Esophagus (tissue), 2 donors: ENCODE measurements at places on chromosomes 2 and 18. TPM values are rescaled to one million over a fixed set of nuclear protein-coding genes. Genes with fewer than 3 reads are reported as not detected.

Gene RAB31
- 10.7 TPM for polyA plus RNA-seq

Gene CABYR
- polyA plus RNA-seq = 0.67 TPM

Gene MYOM1
- polyA plus RNA-seq = 1.7 TPM

Gene CRYGC
- polyA plus RNA-seq = not detected

Gene CKAP2L
- 3.5 TPM for polyA plus RNA-seq

Gene MTCL1
- polyA plus RNA-seq = 6.5 TPM

Gene SOX11
- polyA plus RNA-seq = not detected

Gene SCG2
- polyA plus RNA-seq = 0.09 TPM

Gene EPB41L5
- 4.1 TPM for polyA plus RNA-seq

Gene SLC16A14
- 2.0 TPM for polyA plus RNA-seq

Gene CFLAR
- polyA plus RNA-seq = 58.5 TPM

Gene UXS1
- polyA plus RNA-seq = 12.0 TPM

Gene LGALSL
- polyA plus RNA-seq = 21.4 TPM

Gene NAGK
- 374 TPM for polyA plus RNA-seq

Gene MYCN
- 0.49 TPM for polyA plus RNA-seq

Gene AKAIN1
- polyA plus RNA-seq = not detected
